NCI-H1105 (cell line): ENCODE measurements at places on chromosomes 2 and 18.

DNA sequence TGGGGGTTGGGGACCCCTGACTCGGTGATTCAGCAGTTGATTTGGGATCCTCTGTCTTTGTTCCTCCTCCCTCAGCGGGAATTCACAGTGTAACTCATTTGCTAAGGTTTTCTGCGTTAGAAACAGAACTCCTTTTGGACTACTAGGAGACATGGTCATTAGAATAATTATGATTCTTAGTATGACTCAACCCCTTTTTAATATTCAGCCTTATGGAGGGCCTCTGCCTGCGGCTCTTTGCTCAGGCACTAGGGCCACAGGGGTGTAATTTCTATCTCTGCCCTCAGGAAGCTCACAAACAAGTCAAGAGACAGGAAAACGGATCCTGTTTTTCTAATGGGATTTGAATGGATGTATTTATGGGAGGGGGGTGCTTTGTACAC, 117.4 kb downstream of the SPTBN1 start:
- DNase-seq = no peak

DNA sequence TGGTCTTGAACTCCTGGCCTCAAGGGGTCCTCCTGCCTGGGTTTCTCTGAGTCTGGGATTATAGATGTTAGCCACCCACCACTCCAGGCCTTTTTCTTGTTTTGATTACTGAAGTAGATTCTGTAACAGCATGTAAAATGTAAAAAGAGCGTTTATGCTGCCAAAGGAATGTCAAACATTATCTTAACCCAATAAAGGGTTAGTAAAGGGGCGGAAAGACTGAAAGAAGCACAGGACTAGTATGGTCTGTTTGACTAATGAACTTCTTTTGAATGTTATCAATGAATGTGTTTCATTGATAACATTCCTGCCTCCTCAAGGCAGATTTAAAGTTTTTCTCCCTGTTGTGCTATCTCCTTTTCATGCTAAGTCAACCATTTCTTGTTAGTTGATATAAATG, 29.4 kb downstream of the GPD2 start:
- DNase-seq = no peak

DNA sequence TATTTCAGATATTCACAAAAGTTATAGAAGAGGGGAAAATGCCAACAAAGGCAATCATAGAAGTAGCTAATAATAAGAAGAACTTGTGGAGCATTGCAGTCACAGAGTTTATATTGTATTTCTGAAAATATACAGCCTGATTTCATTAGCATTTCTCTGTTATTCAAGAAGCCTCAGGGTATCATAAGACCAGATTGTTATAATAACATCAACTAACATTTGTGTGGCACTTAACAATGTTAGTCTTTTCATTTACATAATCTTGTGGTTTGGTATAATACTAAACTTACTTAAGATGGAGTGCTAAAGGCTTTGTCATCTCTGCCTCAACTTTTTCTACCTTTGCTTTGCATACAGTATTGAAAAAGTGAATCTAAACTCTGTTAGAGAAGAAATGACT, 61.6 kb upstream of the TACR1 start:
- DNase-seq = no peak

DNA sequence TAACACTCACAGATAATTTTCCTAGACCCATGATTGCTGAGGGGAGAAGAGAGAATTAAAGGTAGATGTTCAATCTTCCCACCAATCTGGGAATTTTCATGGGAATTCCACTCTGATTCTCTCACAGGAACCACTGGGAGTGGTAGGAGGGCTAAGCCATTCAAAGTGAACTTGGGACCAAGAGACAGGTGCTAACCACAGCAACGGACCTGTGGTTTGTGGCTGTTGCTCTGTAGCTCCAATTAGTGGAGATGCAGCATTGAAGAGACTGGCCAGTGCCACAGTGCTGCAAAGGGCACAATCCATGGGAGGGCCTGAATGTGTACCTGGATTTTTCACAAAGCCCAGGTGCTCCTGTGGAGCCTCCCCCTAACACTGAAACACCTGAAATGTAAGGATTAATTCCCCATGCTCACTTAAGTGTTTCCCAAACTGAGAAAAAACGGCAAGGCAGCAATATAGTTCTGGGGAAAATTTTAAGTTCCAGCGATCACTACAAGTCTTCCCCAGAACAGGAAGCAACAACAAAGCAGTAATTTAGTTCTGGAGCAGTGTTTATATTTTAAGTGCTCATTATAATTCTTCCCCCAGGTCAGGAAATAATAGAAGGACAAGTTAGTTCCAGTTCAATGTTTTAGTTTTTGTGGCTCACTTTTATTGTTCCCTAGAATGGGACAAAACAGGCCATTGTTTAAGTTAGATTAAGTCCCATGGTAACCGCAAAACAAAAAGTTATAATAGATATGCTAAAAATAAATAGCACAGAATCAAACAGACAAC, 1045.8 kb downstream of the CNTNAP5 start:
- no peak for DNase-seq

- no peak for DNase-seq
Measured at GRCh38 chr18:3411327-3411726, 38.6 kb upstream of the TGIF1 start.

- DNase-seq = no peak
Measured at GRCh38 chr2:239608260-239608659, 207.4 kb upstream of the HDAC4 start.

DNA sequence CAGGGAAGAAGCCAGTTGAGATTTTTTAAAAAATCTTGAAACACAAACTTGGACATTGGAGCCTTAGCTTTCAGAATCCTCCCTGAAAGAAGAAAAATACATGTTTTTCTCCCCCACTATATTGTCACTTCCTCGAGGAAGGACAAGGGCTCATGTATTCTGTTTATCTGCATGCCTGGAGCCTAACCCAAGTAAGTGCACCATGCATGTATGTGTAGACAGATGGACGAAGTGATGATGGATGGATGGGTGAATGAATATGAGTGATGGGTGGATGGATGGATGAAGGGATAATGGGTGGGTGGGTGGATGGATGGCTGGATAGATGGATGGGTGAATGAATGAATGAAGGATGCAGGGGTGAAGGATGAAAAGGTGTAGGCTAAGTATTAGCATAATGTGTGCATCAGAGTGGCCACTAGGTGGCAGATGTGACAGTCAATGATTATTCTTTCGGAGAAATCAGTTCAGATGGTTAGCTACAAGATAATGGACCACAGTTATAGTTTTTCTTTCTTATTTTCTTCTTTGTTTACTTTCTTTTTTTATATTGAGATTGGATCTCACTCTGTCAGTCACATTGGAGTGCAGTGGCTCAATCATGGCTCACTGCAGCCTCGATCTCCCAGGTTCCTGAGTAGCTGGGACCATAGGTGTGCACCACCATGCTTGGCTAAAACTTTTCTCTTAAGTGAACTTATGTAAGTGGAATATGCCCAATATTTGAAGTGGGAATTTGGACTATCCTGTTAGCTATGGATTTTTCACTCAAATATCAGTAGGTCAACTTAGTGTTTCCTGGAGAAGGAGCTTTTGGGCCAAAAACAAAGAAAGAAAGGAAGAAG, 18.5 kb upstream of the CCDC93 start:
- peak; percentile 5 for DNase-seq

DNA sequence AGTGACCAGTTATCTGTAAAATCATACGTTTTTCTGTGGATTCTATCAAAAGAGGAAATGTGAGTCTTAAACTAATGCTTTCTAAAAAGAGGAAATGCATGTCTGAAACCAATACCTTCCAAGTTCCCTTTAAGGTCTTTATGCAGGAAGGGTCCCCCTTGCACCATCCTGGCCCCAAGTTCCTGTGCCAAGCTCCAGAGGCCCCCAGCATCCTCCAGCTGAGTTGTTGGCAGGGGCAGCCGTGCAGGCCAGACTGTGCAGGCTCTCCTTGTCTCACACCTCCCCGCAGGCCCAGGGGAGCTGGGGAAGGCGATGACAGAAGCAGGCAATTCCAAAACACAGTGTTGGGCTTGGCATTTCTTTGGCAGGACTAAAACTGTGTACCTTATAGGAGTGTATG, 39.2 kb downstream of the DPYSL5 start:
- DNase-seq = no peak

DNA sequence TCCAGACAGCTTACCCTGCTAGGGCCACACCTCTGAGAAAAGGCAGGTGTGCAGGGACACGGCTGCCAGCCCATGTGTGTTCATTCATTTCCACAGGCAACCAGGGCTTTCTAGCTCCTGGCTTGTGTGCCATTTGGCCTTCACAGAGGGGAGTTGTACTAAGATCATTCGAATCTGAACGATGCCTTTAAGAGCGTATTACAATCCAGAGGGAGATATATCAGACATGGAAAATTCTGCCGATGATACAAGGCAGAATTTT, 64.2 kb upstream of the OTOF start:
- DNase-seq = peak; percentile 58

DNA sequence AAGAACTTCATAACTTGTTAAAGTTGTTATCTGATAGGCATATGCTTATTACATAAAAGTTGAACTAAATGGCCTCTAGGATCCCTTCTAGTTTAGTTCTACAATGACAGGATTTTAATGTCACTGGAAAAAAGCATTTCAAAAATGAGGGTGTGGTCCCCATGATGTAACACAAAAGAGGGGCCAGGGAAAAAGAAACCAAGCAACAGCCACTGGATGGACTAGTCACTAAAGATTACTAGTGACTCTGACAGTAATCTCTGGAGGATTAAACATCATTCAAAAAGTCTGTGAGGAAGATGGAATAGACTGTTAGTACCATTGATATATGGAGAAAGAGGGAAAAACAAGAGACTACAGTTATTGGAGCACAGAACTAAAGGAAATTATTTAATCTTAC, 22.6 kb downstream of the SEPTIN10 start:
- no peak for DNase-seq

DNA sequence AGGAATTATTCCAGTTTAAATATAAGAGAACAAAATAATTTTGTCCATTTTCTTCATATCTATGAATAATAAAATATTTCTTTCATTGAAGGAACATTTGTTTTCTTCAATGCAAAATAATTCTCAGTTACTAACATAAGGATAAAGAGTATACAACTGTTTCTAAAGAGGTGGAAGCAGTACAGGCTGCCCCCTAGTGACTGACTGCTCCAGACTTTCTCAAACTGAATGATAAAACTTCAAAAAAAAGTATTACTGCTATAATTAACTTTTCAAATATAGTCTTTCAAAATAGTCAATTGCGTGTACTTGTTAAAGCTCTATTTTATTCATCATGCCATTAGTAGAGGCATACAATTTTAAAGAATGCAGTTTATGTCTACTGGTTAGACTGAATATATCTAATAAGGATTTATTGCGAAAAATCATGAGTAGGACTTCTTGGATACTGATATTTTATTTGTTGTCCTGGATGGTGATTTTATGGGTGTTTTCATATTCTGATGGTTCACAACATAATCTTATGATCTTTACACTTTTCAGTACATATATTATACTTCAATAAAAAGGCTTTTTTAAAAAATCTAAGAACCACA, 100.1 kb downstream of the WDPCP start:
- no peak for DNase-seq

- DNase-seq = no peak
Measured at GRCh38 chr2:103172821-103173220, 411.0 kb downstream of the TMEM182 start.

- DNase-seq = no peak
Measured at GRCh38 chr2:168929031-168929430, 27.9 kb downstream of the G6PC2 start.

DNA sequence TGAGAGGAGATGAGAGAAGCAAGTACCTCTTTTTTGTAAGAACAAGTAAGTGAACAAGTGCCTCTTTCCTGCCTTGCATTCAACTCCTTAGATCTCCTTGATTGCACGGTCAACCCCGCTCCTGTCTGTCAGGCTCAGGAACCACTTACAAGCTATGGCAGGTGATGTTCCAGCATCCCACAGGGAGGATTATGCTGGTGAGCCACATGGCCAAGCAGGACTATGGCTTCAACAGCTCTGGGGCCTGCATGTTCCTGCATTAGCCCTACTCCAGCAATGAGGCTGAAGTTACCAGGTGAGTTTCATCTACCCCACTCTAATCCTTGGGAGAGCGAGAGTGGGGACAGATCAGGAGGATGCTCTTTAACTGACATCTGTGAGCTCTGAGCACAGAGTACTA, 29.5 kb downstream of the TTC32 start:
- no peak for DNase-seq

DNA sequence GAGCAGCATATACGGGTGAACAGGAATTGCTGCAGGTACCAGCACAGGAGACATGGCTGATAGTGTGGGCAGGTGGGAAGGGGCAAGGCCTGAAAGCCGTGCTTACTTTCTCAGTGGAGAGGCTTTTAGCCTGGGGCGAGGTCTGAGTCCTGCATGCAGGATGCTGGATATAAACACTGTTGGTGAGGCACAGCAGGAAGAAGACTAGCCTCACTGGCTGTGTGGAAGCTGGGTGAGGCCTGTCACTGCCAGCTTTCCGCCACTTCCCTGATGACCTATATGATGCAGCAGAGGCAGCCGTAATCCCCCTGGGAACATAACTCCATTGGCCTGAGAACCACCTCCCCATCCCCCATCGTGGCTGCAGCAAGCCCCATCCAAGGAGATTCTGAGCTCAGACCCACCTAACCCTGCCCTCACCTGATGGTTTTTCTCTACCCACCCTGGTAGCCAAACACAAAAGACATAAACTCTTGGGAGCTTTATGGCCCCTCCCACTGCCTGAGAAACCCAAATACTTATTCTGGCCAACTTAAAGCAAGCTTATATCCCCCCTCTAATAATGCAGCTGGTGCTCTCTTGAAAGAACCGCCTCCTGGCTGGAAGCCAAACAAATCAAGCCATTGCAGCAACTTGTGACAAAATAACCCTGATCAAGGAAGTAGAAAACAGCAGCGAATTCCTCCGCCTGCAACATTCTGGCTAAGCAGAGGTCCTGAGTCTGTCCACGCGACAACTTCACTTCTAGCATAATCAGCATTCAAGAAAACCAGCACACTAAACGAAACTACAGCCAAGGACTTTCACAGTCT, 54.6 kb upstream of the DSC1 start:
- DNase-seq = no peak
